CD8-positive, alpha-beta T cell (primary cell): ENCODE measurements at places on chromosomes 1 and 21.

DNA sequence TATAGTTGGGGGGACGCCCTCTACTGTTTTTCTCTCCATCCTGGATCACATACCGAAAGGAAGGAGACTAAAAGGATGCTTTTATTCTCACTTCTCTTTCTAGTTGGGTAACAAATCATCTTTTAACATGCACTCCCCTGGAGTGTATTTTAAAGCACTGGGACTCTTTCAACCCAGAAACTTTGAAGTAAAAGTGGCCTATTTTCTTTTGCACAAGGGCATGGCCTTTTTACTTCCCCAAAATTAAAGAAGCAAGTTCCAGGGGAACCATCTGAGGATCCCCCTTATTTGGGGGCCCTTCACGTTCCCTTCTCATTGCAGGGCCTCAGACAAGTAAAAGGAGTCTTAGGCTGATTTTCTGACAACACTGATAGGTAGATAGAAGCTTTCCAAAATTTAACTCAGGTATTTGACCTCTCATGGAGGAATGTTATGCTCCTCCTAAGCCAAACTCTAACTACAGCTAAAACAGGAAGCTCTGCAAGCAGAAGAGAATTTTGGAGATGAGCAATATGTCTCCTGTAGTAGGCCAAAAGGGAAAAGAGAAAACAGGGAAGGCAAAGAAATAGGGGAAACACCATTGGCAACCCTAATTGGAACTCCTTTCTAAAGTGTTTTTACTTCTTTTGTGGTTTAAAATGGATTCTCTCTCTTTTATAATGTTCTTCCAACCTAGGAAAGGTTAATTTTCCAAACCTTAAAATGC, 8.9 kb upstream of the CD46 start:
- no peak for DNase-seq

DNA sequence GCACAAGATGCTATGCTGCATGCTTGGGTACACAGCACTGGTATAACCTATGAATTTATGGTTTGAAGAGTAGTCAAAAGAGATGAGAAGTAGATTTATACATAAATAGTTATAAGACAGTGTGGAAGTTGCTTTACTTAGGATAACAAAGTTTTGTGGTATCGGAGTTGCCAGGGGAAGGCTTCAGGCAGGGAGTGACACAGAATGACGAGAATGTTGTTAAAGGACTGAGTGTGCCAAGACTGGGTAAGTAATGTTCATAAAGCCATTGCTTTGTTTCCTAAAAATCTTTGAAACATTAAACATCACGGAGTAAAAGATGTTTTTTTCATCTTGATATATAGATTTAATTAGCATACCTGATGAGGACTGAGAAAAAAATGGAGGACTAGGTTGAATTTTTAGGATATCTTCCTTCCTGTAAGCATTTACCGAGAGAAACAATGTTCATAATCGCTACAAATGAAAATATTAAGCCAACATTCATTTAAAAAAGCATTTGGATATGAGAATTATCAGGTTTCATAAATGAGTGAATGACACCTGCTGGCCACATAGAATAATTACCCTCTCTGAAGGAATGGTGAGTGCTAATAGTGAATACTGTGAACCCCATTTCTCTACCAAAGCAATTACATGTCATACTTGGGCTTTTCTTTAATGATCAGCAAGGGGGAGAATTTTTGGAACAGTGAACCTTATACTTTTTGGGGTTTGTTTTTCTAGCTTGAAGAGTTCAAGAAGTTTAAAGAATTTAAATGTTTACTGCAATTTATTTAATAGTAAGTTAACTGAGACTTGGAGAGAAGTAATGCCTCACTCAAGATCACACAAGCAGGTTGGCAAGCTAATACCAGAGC, 28.4 kb downstream of the EXTL2 start:
- no peak for DNase-seq

- DNase-seq, result no peak
Observed at GRCh38 chr1:41823471-41823870, 95.3 kb downstream of the HIVEP3 start.

DNA sequence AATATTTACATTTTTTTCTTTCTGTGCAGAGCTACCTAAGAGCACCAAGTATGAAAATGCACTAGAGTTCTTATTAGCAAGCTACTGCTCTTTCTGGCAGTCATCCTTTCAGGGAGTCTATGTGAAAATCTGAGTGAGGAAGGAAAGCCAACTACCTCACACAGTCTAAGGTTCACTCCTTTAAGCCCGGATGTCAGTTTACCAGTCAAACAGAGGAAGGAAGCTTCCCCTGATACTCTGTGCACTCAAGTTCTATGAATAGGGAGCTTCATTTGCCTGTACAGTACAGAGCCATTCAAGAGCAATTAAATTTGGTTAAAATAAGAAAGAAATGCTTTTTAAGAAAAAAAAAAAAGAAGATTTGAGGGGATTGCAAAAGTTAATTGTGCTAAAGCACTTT, 6.9 kb downstream of the COL11A1 start:
- no peak for DNase-seq

DNA sequence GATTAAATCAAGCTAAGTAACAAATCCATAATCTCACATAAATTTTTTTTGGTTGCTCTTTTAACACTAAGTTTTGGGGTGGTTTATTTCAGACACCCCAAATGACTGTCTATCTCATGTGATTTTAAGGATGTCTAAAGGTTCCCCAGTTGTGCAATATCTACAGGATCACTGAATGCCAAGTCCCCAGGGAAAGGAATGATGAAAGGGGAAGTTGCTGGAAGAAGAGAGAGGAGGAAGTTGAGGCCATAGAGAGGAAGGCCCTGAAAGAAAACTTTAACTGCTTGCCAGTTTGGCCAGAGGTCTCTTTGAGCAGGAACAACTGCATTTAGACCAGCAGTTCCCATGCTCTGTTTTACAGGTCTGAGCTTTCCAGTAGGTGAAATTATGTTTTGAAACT, 27.5 kb upstream of the SLC19A2 start:
- no peak for DNase-seq

- no peak for DNase-seq
Observed at GRCh38 chr21:18499761-18500376, 96.3 kb upstream of the TMPRSS15 start.

- no peak for DNase-seq
Observed at GRCh38 chr1:4750177-4750576, 95.8 kb downstream of the AJAP1 start.

- DNase-seq, result no peak
Observed at GRCh38 chr1:114345930-114346479, 165.0 kb downstream of the TRIM33 start.

GRCh38 chr1:211677659-211678058, 2.2 kb upstream of the NEK2 start:
- no peak for DNase-seq

DNA sequence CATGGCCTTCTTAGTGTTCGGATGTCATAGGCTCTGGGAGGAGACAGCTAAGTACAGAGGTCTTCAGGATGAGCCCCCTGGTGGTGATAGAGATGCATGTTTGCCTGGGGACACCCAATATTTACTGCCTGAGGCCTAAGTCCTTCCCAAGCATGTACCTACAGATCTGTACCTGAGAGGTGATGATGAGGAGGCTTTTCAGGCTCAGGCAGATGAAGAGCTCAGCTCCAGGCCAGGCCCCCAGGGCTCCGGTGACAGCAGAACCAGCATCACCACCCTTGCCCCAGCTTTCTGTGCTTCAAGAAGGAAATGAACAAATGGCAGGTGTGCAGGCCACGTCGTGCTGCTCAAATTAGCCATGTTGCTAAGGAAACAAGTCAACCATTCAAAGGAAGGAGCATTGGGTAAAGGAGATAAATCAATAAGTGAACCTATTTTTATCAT, 21.1 kb downstream of the CACNA1E start:
- DNase-seq, result no peak

GRCh38 chr21:44694776-44695175, 2.2 kb upstream of the KRTAP10-12 start:
- DNase-seq, result no peak

GRCh38 chr1:42158189-42158588, 5.0 kb downstream of the GUCA2B start:
- no peak for DNase-seq

GRCh38 chr1:193070386-193070753, 11.0 kb downstream of the RO60 start:
- DNase-seq, result no peak
